Large intestine (tissue), 12 donors: ENCODE measurements at places on chromosomes 2 and 18. TPM values are rescaled to one million over a fixed set of nuclear protein-coding genes. Genes with fewer than 3 reads are reported as not detected.

GRCh38 chr2:202196727-202197126 is 41.7 kb downstream of the SUMO1 start:
- no peak for DNase-seq

GRCh38 chr2:88022669-88022921 is 6.2 kb upstream of the RNU2-63P start:
- no peak for DNase-seq

- no peak for DNase-seq
These were observed 446 bp upstream of the EFHD1 start for GRCh38 chr2:232632904-232633412.

- no peak for DNase-seq
These were observed 33.1 kb upstream of the NPC1 start for GRCh38 chr18:23619388-23619881.

GRCh38 chr18:61980355-61980754 is 87.5 kb upstream of the RNF152 start:
- no peak for DNase-seq

GRCh38 chr2:177434475-177434874 is 41.9 kb downstream of the AGPS start:
- DNase-seq: no peak

- DNase-seq: no peak
These were observed 88.1 kb downstream of the SPIRE1 start for GRCh38 chr18:12569791-12570190.

DNA sequence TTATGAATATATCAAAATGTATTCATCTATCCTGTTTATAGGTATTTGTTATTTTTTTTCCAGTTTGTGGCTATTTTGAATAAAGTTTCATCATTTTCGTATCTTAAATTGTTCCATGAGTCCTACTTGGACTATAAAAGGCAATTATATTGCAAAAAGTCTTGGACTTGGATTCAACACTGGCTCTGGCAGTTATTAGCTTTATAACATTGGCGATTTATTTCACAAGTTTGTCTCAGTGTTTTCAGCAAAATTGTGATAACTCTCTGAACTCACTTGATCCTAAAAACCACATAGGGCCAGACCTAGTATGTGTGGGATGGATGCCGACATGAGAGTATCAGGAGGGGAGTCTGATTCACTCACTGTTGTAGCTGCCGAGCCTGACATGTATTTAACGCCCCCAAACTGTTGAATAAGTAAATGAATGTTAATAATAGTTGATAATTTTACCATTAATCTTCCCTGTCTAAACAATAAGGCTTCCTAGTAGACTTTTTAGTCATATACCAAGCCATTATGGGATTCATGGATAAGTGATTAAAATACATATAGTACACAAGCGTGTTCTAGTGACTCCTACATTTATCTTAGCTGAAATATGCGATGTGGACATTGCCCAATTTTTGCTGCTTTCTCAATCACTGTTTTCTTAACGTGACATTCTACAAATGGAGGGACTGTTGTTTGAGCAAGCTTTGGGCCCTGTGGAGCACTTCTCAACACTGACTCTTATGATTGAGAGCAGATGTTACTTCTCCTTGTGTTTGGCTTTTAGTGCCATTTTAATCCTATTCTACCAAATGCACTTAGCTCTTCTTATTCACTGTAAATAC is 907.6 kb downstream of the EPHA4 start:
- no peak for DNase-seq

GRCh38 chr2:196503398-196503797 is 136.1 kb upstream of the CCDC150 start:
- DNase-seq: no peak

DNA sequence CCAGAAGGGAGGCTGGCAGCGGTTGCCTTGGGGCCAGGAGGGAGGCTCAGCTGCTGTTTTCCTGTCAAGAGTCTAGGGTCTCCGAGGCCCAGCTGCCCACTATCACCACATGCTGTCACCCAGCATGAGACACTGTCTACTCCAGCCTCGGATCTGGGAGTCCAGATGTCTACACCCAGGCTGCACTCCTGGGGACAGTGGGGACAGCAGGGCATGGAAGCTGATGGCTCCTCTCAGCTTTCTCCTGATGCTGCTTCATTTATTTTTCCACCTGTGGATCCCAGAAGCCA is 134.0 kb downstream of the PTGR3 start:
- no peak for DNase-seq

- DNase-seq: no peak
These were observed 137.4 kb downstream of the RIT2 start for GRCh38 chr18:42977982-42978637.

GRCh38 chr2:36559221-36559942 is 38.6 kb downstream of the FEZ2 start:
- no peak for DNase-seq

Gene SERPINB2
- polyA plus RNA-seq: 0.15 TPM

Gene SLC5A7
- 7.1 TPM for polyA plus RNA-seq

Gene CXCR4
- 17.8 TPM for polyA plus RNA-seq

Gene UGGT1
- 21.1 TPM for polyA plus RNA-seq

Gene C18orf32
- polyA plus RNA-seq: 48.8 TPM

Gene SPTBN1
- 168 TPM for polyA plus RNA-seq

Gene HRH4
- polyA plus RNA-seq: 0.19 TPM

Gene PLGLB2
- polyA plus RNA-seq: 2.4 TPM

Gene CABYR
- polyA plus RNA-seq: 3.3 TPM
